ENCODE measurements at places on chromosomes 1 and 21.

GRCh38 chr1:90722874-90723589, 5.9 kb upstream of the BARHL2 start:
- no peak for DNase-seq

GRCh38 chr1:77687519-77687906, 5.1 kb upstream of the ZZZ3 start:
- no peak for DNase-seq

DNA sequence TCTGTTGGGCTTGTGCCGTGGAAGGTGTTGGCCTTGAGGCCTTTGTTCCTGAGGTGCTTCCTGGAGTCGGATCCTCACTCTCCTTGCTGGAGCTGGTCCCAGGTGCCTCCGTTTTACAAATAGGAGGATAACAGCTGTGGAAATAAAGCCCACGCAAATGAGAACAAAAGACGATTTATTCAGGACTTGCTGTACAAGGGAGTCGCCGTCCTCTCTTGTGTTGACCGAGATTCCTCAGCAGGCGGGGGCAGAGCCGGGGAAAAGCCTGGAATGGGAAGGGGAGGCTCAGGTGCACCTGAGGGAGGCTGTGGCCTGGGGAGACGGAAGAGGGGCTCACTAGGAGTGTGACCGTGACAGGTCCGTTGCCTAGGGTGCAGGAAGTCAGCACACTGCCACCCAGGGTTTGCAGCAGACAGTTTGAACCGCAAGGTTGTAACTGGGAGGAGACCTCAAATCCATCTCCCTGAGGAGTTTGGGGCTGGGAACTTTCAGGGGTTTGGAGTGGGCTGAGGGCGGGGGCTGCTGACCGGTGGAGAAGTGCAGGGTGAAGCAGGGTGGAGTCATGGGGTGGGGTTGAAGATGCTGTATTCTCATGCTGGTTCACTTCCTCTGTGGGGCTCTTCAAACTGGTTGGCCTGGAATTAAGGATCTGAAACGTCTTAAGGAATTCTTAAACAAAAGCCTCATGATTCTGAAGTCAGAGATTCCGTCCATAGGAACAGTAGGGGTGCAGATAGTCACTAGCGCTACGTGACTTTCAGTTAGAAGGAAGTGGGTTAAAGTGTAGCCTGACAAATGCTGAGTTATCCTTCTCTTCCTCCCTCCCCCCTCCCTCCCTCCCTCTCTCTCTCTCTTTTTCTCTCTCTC, 2.6 kb upstream of the CSTB start:
- DNase-seq = no peak

GRCh38 chr1:212453156-212453857, 20.6 kb downstream of the NENF start:
- DNase-seq = no peak

DNA sequence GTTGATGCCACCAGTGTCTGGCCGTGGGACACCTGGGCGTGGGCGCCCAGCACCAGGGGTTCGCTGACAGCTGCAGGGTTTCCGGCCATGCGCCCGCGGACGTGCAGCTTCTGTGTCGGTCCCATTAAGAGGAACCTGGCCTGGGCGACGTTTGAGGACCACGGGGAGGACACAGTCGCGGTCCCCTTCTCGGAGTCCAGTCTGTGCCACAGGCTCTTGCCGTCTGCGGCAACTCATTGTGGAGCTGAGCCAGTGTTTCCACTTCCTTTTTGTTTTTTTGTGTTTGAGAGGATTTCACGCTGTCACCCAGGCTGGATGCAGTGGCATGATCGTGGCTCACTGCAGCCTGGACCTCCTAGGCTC, 1.6 kb upstream of the C1orf159 start:
- DNase-seq = no peak

DNA sequence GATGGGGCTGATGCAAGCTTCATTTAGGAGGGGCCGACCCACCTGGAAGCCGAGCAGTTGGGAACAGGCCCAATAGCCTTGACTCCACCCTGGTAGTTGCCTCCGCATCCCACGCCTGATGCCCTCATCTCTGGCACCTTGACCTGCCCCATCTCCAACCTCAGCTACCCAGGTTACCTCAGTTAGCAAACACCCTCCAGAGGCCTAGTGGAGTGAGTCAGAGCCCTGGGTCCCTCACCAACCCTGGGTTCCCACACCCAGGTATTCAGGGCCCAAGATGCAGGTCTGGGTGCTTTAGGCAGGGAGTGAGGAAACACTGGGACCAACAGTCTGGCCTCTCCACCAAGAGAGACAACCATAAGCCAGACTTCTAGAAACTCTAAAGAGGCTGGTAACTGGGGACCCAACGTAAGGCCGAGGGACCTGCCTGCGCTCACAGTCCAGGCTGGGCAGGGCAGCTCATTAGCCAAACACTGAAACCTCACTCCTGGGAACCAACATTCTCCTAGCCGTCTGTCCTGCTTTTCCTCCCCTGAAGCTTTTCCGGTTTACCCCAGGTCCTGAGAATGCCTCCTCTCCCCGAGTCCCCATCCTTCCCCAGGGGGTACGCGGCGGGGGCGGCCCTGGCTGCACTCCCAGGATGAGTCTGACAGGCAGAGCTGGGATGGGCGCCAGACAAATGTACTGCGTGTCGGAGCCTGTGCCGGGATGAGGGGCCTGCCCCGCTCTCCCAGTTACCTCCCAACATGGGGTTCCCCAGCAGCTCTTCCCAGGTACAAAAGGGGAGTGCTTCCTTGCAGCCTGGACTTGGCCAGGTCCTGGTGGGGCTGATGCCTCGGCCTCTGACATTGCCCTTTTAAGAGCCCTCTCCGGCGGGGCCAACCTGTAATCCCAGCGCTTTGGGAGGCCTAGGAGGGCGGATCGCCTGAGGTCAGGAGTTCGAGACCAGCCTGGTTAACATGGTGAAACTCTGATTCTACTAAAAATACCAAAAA, 8.9 kb upstream of the CELSR2 start:
- DNase-seq = peak; percentile 82

- peak; percentile 55 for DNase-seq
These were observed 266.8 kb downstream of the NPHP4 start for GRCh38 chr1:5725406-5725805.

- peak; percentile 93 for DNase-seq
These were observed at the start of gene EVI5 for GRCh38 chr1:92784639-92785500. TSS of gene EVI5 (minus strand) at chr1:92785108. CDS start at chr1:92736546, 48,562 bp downstream.

- no peak for DNase-seq
These were observed 158.4 kb upstream of the C8B start for GRCh38 chr1:57124170-57124569.

DNA sequence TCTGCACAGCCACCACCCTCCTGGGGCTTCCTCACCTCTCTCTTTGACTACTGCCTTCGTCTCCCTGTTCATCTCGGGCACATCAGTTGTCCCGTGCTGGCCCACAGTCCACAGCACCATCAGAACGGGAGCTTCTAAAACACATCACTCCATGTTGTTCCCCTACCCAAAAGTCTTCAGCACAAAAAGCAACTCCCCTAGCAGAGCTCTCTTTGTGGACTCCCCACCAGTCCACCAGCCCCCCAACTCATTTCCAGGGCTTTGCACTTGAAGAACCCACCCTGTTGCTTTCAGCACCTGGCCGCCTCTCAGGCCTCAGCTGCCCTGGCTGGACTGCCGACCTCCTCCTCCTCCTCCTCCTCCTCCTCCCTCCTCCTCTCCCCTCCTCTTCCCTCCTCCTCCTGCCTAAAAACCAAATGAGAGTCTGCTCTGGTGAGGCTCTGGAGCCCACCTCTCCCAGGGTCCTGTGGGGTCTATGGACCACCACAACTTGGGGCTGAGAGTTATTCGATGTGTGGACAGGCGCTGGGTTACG, 251.2 kb upstream of the VAMP3 start:
- DNase-seq = no peak

DNA sequence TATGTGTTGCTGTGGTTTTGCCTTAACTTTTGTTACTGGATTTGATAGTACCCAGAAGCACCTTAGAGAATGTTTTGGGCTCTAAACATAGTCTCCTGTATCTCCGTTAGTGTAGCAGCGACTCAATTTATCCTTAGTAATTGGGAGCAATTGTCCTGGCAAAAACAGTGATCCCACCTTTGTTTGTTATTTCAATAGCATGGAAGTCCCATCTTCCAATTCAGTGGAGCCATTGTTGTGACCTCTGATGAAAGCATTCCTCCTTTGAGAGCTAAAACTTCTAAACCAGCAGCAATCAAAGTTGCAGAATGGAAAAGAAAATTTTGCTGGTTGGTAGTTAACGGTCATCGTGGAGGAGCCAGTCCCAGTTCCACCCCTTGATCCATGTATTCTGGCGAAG, 34.7 kb downstream of the RTCA start:
- DNase-seq = no peak

- no peak for DNase-seq
These were observed 265.5 kb downstream of the TRABD2B start for GRCh38 chr1:47731730-47732129.

DNA sequence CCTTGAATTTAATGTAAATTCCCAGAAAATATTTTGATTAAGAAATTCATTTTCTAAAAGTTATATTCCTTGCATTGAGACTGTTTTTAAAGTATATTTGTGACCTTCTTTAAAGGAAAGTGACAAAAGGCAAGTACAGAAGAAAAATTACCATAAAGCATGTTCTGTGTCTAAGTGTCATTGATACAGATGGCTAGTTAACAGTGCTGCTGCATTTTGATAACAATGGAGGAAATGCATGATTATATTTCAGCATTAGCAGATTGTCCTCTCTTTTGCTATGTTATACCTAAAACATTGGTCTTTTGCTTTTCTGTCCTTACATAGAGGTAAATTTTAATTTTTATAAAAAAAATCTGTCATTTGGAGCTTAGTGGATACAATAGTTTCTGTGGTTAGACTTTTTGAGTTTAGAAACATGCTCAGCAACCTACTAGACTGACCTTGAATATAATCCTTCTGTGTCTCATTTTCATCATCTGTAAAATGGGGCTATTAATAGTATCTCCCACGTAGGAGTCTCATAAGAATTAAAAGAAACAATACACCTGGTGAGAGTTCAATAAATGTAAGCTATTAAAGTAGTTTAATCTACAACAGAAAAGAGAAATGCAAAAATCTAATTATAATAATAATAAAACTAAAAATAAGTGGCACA, 51.1 kb upstream of the RGS21 start:
- no peak for DNase-seq

- DNase-seq = no peak
These were observed 1406.0 kb downstream of the KCNT2 start for GRCh38 chr1:195202241-195202640.

GRCh38 chr1:12544357-12544756, 73.7 kb downstream of the DHRS3 start:
- no peak for DNase-seq

GRCh38 chr1:61581251-61581650, 143.7 kb downstream of the TM2D1 start:
- DNase-seq = no peak

- DNase-seq = no peak
These were observed 2.9 kb downstream of the RCAN1 start for GRCh38 chr21:34612056-34612455.

DNA sequence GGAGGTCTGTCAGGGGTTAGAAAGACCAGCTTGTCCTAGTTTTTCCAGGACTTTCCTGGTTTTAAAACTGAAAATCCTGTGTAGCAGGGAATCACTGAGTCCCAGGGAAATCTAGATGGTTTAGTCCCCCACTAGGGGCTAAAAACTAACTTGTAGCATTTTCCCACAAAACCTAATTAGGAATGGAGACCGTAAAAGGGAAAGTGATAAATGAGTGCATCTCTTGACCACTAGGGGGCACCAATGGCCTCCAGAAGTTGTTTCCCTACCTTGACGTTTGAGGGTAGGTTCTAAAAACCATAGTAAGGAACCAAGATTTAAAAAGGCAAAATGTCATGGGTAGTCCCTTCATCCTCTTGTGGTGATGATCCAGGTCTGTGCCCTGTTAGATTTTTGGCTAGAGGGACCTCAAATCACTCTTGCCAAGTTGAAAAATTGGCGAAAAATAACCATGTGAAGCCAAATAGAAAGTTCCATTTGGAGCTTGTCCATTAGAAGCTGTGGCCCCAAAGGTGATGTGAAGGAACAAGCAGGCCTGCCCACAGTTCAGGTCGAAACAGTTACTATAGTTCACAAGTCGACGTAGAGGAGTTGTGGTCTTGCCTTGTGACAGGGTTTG, 24.5 kb downstream of the CLIC6 start:
- DNase-seq = peak; percentile 59

GRCh38 chr21:44836349-44836665, 18.4 kb upstream of the SUMO3 start:
- no peak for DNase-seq

DNA sequence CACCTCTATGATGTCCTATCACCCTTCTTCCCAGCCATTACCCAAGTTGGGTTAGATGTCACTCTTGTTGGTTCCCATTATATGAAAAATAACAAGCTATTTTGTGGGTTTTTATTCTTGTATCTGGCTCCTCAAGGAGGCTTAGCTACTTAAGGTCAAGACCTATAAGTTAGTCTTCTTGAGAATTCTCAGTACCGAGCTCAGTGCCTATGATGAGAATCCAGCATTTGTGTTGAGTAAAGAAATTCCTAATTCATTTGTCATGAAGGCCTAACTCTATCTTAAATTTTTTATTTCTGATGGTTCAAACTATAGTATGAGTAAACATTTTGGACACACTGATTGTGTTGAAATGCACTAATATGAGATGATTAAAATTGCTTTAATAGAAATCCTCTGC, 15.9 kb downstream of the NUF2 start:
- no peak for DNase-seq

DNA sequence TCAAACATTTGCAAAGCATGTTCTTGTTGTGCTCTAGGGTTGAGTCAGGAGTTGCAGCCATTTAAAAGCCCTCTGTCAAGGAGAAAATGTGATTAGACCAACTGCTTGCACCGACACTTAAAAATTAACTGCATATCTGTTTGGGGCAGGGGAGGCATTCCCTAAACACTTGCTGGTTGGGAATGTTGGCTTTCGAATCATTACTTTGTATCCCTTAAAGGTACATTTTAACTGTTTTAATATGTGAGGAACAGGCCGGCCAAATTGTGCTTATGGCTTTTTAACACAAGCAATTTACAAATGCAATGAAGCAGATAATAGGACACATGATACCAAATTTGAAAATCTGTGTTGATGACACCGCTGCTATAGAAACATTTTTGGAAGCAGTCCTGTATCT, 159.1 kb downstream of the LHX8 start:
- peak; percentile 21 for DNase-seq

DNA sequence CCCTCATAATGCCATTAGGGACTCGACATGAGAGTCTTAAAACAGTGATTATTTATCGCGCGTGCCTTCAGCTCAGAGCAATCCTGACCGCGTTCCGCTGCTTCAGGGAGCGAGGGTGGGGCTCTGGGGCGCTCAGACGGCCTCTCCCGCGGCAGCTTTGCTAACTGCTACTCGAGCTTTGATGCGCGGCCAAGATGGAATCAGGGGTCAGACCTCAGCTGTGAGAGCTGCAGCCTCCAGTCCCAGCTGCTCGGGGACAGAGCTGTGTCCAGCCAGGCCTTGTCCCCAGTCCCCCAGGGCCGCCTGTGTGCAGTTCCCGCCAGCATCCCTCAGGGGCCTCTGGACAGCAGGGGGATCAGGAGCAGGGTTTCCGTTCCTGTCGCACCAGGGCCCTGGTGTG, 104.6 kb upstream of the TTC34 start:
- DNase-seq = peak; percentile 65

- DNase-seq = peak; percentile 67
These were observed 327.1 kb downstream of the PCP4 start for GRCh38 chr21:40194185-40194980.

All from brain (organoid and tissue), 16 donors.